ENCODE measurements at places on chromosomes 6 and 20.
A peak's percentile ranks its signal among the peaks of the same experiment; 100 is the strongest.

DNA sequence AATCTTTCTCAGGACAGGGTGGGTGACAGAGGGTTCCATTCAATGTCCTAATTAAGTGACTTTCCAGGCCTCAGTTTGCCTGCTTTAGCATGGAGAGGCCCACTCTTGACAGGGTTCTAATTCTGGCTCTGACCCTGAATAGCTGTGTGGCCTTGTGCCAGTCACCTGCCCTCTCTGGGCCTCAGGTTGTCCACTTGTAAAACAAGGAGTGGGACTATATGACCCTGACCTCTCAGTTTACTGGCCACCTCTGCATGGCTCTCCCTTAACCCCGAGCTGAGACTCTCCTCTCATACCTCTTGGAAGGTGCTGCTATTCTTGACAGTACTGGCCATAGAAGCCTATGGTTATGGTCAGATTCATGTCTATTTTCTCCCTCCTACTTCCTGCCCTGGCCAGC is 44.1 kb upstream of the MLN start:
- DNase-seq, result no peak

GRCh38 chr20:61777773-61778494 is 287.7 kb downstream of the TAF4 start:
- no peak for DNase-seq

- no peak for DNase-seq
These were observed 143.6 kb upstream of the TNFAIP3 start for GRCh38 chr6:137723273-137724017.

GRCh38 chr6:64217721-64218620 is 582.4 kb downstream of the PHF3 start:
- DNase-seq, result peak; percentile 72

DNA sequence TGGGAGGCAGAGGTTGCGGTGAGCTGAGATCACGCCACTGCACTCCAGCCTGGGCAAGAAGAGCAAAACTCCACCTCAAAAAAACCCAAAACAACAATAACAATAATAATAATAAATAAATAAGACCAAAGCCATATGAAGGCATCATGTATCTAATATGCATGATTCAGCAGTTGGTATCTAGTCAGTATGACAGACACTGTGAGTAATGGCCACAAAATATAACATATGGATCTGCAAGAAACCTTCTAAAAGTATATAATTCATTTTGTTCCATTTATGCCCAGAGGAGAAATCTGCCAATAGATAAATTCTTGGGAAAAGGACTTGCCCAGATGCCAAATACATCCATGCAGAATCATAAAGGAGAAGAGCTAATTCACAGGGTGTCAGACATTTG is 252.3 kb downstream of the BTBD9 start:
- no peak for DNase-seq

DNA sequence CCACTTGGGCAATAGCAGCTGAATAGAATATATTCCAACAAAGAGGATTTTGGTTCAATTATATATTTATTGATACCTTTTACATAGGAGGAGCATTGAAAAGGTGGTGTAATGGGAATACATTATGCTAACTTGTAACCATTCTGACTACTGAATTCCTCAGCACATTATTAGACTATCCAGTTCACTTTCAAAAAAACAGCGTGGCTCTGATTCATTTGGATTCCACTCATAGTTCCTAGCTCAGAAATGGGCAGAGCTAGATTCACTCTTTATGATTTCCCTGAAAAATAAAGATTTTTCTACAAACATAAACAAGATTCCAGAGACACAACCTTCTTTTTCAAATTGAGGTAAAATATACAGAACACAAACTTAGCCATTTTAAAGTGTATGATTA is 9.2 kb upstream of the TRERF1 start:
- DNase-seq, result no peak

- no peak for DNase-seq
These were observed 203.3 kb upstream of the IMPG1 start for GRCh38 chr6:76275746-76276145.

DNA sequence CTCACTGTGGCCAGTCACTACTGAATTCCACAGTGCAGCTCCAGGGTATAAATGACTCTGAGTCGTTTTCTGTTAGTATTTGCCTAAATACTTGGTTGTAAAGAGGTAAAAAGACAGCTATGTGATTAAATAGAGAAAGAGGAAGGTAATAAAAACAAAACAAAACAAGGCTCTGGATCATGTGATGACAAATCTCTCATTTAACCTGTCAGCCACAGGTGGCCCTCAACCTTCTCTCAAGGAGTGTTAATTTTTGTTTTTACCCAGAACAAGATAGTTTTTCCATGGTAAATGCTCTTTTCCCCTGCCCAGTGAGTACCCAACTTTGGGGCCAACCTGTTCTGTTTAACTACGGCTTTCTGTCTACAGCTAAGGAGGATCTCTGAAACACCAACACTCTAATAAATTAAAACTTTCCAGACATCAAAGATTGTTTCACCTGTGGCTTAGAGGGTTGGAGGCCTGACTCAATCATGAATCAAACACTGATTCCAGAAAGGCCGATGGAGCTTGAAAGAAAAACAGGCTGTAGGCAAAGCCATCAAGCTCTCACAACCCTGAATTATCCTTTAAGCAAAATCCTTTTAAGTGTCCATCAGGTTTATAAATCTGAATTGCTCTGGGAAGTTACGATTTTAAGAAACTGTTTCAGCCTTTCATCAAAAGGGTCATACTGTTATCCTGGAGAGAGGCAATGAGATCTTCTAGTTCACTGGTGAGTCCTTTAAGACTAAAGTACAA is 81.5 kb upstream of the BCLAF1 start:
- no peak for DNase-seq

DNA sequence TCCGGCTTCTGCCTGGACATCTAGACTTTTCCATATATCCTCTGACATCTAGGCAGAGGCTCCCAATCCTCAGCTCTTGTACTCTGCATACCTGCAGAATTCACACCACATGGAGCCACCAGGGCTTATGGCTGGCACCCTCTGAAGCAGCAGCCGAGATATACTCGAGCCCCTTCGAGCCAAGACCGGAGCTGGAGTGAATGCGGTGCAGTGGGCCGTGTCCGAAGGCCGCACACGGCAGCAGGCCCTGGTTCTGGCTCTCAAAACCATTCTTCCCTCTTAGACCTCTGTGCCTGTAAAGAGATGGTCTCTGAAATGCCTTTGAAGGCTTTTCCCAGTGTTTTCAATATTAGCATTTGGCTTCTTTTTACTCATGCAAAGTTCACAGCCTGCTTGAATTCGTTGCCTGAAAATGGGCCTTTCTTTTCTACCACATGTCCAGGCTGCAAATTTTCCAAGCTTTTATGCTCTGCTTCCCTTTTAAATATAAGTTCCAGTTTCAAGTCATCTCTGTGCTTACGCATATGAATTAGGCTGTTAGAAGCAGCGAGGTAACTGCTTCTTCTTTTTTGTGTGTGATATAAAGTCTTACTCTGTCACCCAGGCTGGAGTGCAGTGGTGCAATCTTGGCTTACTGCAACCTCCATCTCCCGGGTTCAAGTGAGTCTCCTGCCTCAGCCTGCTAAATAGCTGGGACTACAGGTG is 3.8 kb upstream of the SIRPB1 start:
- no peak for DNase-seq

- DNase-seq, result no peak
These were observed 59.4 kb upstream of the SLC35B3 start for GRCh38 chr6:8494730-8495129.

GRCh38 chr20:16206817-16207216 is 366.4 kb downstream of the KIF16B start:
- no peak for DNase-seq
